ENCODE measurements at places on chromosomes 16 and 17.

DNA sequence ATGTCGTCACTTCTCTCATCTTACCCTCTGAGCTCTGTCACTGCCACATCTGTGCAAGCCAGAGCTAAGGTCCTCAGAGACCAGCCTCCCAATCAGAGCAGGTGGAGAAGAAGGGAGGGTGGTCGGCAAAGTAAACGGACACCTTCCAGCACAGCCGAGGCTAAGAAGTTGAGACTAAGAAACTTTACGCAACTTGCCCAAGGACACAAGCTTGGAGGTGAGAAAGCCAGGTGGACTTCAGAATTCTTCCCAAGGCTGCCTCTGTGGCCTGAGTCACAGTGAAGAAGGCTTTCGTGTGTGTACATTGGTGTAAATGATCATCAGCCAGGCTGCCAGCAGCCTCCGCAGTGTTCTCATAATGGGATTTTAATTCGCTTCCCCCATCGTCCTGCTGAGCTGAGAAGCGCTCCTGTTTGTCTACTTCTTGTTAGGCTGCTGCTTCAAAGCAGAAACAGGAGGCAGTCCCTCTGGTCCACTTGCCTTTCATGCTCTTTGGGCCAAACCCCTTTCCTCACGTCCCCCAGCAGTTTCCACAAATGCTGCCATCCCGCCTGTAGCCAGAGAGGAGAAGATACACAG lies 125.0 kb upstream of the RPL38 start:
- DNase-seq: no peak

GRCh38 chr17:62950067-62950466 lies 16.0 kb upstream of the TANC2 start:
- DNase-seq: no peak

DNA sequence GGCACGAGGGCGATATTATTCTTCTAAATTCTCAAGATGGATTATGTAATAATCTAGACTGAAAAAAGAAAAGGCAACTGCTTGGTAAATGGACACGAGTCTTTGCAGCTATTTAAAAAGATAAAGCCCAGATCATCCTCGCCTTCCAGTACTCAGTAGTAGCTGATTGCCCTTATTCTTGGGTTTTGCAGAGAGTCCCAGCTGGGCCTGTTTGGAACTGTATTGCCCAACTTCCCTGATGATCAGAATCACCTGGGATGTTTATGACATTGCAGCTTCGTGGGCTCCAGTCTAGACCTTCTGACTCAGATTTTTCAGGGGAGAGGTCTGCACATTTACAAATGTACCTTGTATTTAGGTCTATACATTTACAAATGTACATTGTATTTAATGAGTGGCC lies 213.5 kb downstream of the RAB11FIP4 start:
- no peak for DNase-seq

GRCh38 chr16:6618874-6619273 lies 713.8 kb upstream of the RBFOX1 start:
- DNase-seq: no peak

- no peak for DNase-seq
These were observed 102.1 kb downstream of the SNX29 start for GRCh38 chr16:12078405-12079280.

GRCh38 chr17:15233022-15233805 lies 31.9 kb downstream of the PMP22 start:
- DNase-seq: no peak

GRCh38 chr16:59058250-59058649 lies 324.1 kb upstream of the GOT2 start:
- no peak for DNase-seq

GRCh38 chr16:2042171-2042985 lies 5.3 kb downstream of the NTHL1 start:
- no peak for DNase-seq

GRCh38 chr16:12784076-12784475 lies 19.6 kb downstream of the CPPED1 start:
- no peak for DNase-seq

GRCh38 chr17:7884581-7885366 lies 3.8 kb upstream of the CHD3 start:
- DNase-seq: no peak

DNA sequence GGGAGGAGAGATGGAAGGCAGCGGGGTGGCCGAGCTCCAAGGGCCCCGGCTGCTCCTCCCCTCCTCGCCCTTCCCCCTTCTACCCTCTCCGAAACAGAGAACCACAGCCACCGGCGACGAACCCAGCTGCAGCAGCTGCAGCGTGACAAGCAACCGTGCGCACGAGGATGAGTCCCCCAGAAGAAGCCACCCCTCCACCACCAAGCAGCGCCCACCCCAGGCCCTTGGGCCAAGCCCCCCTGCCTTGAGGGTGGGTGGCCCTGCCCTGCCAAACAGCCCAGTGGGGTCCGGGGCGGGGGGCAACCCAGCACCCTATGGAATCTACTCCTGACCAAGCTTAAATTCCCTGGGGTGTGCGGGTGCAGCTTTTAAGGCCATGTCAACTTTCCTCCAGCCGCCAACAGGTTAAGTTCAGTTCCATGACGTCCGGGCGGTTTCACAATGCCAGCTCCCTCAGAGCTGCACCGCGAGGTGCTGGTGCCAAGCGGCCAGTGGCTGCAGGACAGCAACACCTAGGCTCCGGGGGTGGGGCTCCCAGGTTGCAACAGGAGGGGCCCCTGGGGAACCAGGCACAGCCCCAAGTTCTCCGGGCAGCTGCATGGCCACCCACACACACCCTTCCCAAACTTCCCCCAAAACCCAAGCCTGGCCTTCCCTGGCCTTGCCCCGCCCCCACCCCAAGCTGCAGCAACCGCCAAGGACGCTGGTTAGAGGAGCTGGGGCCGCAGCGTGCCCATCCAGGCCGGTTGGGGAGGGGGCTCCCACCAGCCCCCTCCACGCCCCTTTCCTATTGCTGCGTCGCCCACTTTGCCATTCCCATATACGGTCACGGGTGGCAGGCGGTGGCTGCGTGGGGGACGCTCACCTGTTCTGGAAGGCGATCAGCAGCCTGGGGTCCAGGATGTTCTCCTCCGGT lies 2.0 kb downstream of the CBX4 start:
- DNase-seq: peak; percentile 88

GRCh38 chr16:10846213-10846998 lies 27.8 kb upstream of the TVP23A start:
- no peak for DNase-seq

DNA sequence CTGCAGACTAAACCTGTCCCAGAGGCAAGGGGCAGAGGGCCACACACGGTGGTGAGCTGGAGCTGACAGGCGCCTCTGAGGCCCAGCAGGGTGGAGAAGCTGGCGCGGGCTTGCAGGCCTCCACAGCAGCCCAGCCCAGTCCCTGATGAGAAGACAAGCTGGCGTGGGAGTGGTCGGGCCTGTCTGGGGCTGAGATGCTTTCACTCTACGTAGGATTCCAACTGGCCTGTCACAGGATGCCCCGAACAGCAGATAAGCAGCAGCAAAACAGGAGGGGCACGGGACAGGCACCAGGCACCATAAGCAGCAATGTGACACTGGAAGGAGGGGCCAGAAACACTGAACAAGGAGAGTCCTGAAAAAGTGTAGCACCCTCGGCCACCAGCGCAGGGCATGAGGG lies 40.1 kb downstream of the PEMT start:
- DNase-seq: no peak

GRCh38 chr17:8745586-8746500 lies 1.2 kb upstream of the CCDC42 start:
- DNase-seq: peak; percentile 63

GRCh38 chr17:60993497-60993896 lies 315.8 kb downstream of the BCAS3 start:
- no peak for DNase-seq

DNA sequence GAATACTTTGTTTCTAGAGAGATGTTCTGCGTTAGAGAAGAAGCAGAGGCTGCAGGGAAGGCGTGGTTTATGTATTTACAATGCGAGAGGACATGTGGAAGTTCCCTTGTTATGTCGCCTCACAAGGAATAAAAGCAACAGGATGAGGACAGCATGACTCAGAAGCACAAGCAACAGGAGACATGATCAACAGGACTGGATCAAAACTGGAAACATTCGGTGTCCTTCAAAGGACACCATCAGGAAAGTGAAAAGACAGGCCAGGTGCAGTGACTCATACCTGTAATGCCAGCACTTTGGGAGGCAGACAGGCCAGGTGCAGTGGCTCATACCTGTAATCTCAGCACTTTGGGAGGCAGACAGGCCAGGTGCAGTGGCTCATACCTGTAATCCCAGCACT lies 52.6 kb downstream of the CCDC57 start:
- DNase-seq: no peak

DNA sequence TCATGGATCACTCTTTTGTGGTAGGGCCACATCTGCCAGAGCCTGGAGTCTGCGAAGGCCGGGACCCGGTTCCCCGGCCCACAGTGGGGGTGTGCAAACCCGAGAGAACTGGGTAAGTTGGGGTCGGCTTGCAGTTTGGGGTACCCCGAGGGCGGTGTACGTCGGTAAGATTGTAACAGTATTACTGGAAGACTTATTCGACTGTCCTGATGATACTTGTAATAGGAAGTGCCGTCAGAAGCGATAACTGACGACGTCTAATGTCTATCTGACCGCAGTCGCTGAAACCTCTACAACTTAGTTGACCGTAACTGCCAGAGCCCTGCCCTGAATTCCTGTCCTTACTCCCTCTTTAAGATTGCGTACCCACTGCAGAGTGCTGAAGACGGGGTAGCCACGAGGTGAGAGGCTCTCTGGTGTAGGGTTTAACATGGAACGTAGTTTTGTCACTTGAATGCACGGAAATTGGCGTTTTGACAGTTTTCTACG lies 24.0 kb downstream of the TRPV2 start:
- DNase-seq: peak; percentile 28

DNA sequence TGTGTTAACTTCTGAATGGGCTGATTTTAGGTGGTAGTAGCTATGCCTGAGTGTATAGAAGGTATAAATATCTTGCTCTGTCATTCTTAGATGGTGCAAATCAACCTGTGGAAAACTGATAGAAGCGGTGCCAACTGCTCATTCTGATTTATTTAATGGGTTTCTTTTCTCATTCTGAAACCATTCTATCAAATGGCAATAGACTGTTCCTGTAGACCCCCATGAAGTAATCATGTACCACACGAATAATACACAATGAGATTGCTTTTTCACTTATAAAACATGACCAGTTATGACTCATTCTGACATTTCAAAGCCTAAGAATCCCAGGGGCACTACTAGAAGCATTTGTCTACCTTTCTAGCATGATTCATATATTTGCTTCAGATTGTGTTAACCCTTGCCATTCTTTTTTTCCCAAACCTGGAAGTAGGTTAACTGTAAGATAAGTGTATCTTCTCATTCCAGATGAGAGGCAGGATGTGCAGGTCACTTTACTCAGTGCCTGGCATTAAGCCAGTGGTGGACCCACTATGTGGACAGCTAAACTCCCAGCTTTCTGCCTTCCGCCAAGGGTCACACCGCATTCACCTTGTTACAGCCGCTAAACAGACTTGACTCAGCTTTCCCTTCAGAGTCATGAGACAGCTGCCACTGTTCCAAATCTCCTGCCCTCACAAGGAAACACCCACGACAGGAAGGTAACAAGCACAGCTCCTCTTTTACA lies 16.4 kb upstream of the SLC16A11 start:
- no peak for DNase-seq

All from thymus (tissue), 14 donors.